HepG2 (cell line): ENCODE measurements at places on chromosomes 3 and 15.

DNA sequence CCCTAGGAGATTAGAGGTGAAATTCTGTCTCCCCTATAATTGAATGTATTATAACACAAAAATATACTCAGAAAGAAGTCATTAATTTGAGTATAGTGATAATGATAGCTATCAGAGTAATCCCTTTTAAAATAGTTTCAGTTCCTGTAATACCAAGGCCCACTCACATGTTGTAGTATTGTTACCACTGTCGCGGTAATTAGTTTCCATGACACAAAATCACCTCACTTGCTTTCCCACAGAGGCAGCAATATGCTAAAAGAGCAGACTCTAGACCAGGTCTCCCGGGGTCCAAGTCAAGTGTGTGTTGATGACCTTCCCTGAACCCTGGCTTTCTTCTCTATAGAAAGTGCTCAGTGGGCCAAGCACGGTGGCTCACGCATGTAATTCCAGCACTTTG is 39.5 kb upstream of the NSMCE3 start:
- no peaks in the 10 kb centered on the region for H3K36me3 ChIP-seq
- H3K4me3 ChIP-seq: no peak overlapping the region
- no peak overlapping the region for H3K27ac ChIP-seq
- no peak for DNase-seq

- DNase-seq: no peak
- H3K4me3 ChIP-seq: no peak overlapping the region
- no peak overlapping the region for H3K27ac ChIP-seq
- H3K36me3 ChIP-seq: no peaks in the 10 kb centered on the region
- H3K27me3 ChIP-seq: 0 out of 3 replicates have a peak, but pooled peaks cover 3% of the 10 kb centered on the region
Observed at GRCh38 chr15:81411051-81411450, 37.0 kb upstream of the TMC3 start.

DNA sequence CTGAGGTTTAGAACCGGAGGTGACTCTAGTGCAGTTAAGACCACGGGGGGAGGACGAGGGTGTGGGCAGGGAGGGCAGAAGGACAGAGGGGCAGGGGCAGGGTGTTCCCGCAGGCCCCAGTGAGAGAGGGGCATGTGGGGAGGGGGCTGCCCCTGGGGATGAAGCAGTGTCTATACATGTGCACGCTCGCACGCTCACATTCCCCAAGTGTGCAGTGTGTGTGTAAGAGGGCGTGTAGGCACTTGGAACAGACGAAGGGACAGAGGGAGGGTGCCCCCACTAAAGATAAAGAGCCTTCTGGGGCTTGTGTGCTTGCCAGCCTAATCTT is 69.5 kb upstream of the MEF2A start:
- no peaks in the 10 kb centered on the region for H3K27me3 ChIP-seq
- H3K36me3 ChIP-seq: no peaks in the 10 kb centered on the region
- no peak for DNase-seq
- H3K4me1 ChIP-seq: peaks cover 46% of the 10 kb centered on the region

DNA sequence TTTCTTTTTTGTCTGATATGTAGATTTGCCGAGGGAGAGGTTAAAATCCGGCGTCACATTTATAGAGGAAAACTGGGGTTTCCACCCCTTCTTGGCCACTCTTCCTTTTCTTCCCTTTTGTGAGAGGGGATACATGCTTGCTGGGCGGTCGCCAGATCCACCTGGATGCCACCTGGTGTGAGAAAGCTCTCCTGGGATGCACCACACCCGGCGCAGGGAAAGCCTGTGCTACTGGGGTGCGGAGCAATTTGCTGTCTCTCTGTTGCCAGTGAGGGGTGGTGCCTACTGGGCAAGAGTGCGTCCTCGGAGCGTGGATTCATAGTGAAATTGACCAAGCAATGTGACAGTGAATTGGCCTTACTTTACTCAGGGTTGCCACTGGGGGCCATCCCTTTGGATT is 2.5 kb upstream of the RGMA start:
- H3K36me3 ChIP-seq: no peaks in the 10 kb centered on the region
- peaks cover 9% of the 10 kb centered on the region for H3K27me3 ChIP-seq
- no peak overlapping the region for H3K4me3 ChIP-seq
- H3K27ac ChIP-seq: no peak overlapping the region
- DNase-seq: no peak

- DNase-seq: no peak
- peaks cover 43% of the 10 kb centered on the region for H3K4me1 ChIP-seq
- peak overlapping the region; percentile 96 for H3K27ac ChIP-seq
- H3K27me3 ChIP-seq: no peaks in the 10 kb centered on the region
- H3K36me3 ChIP-seq: no peaks in the 10 kb centered on the region
- peak overlapping the region; percentile 67 for H3K4me3 ChIP-seq
Observed at GRCh38 chr3:157087780-157088600, 72.0 kb downstream of the CCNL1 start.
